ENCODE measurements at places on chromosomes 2 and 18.

GRCh38 chr2:64251497-64252250, 107.5 kb upstream of the PELI1 start:
- no peak for DNase-seq

- no peak for DNase-seq
Measured at GRCh38 chr18:60259052-60259681, 113.4 kb downstream of the MC4R start.

DNA sequence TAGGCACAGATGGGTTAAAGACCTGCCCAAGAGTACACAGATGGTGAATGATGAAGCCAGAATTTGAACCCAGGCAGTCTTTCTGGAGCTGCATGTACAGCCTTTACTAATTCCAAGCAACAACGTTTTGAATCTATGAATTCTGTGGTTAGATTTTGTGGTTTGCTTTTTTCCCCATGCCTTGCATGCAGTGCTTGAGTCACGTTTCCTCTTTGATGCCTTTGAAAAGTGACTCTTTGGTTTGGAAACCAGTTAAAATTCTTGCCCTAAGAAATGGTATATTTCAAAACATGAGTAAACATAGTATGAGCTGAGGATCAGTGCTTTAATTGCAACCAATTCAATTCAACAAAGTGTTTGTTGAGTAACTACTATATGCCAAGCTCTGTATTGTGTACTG, 48.2 kb upstream of the PPM1B start:
- DNase-seq = peak; percentile 74

DNA sequence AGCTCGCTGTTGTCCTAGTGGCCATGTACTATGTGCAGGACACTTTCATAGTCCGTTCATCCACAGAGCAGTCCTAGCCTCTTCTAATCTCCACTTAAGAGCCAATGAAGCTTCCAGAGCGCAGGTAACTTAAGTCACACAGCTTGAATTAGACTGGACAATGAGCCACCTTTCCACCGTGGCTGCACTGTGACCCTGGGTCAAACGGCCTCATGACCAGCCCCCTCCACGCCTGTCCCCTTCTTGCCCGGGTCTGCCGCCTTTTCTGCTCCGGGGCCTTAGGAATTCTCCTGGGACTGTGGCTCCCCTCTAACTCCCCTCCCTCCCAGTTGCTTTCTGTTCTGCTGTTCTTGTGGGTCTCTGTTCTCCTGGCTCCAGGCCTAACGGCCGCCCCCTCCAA, 8.4 kb upstream of the PRKCE start:
- DNase-seq = no peak

GRCh38 chr2:242075168-242075567, 205.6 kb downstream of the RTP5 start:
- DNase-seq = peak; percentile 55

DNA sequence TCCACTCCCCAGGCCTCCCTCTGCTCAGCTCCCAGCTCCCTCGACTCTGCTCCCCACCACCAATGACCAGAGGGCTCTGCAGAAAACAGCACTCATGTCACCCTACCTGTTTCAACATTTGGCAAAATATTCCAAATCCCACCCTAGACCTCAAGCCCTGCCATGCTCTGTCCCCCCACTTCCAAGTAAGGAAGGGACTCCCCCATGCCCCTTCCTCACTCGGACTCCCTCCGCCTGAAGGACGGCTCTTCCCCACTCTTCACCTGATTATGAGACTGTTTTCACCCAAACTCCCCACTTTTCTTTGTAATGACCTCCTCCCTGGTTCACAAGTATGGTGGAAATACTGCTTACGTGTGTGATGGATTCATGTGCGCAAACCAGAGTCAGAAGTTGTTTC, 208.4 kb downstream of the MGAT5 start:
- no peak for DNase-seq

Data from GM04504 (cell line).